Stomach (tissue), 19 donors: ENCODE measurements at places on chromosomes 7 and 10. TPM values are rescaled to one million over a fixed set of nuclear protein-coding genes. Genes with fewer than 3 reads are reported as not detected.
A peak's percentile ranks its signal among the peaks of the same experiment; 100 is the strongest.

LOXL4 gene
- polyA plus RNA-seq = 1.4 TPM

IFIT1B gene
- polyA plus RNA-seq = not detected

ZNF746 gene
- polyA plus RNA-seq = 5.5 TPM

DNA sequence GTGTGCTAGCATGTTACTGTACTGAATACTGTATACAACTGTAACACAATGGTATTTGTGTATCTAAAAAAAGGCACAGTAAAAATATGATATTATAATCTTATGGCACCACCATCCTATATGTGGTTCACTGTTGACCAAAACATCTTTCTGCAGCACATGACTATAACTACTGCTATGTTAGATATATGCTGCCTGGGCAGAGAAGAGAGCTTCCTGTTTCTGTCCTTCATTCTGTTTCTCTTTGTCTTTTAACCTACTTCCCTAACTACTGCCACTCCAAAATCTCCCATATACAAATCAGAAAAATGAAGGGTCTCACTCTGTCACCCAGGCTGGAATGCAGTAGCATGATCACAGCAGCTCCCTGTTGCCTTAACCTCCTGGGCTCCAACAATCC, 8.8 kb upstream of the FGL2 start:
- no peaks in the 10 kb centered on the region for H3K4me1 ChIP-seq
- peaks cover 4% of the 10 kb centered on the region for H3K36me3 ChIP-seq
- H3K4me3 ChIP-seq = no peak overlapping the region
- H3K27ac ChIP-seq = no peak overlapping the region
- no peak for DNase-seq

- no peak for DNase-seq
- no peak overlapping the region for H3K27ac ChIP-seq
- H3K36me3 ChIP-seq = no peaks in the 10 kb centered on the region
- H3K4me3 ChIP-seq = no peak overlapping the region
- H3K4me1 ChIP-seq = no peaks in the 10 kb centered on the region
Observed at GRCh38 chr10:79007421-79008319, 61.1 kb upstream of the ZMIZ1 start.

ICA1 gene
- 45.1 TPM for polyA plus RNA-seq

VTI1A gene
- 10.7 TPM for polyA plus RNA-seq

- no peak for DNase-seq
- H3K27ac ChIP-seq = peak overlapping the region; percentile 98
- H3K36me3 ChIP-seq = no peaks in the 10 kb centered on the region
- peaks cover 52% of the 10 kb centered on the region for H3K4me1 ChIP-seq
- H3K4me3 ChIP-seq = peak overlapping the region; percentile 93
- H3K27me3 ChIP-seq = no peaks in the 10 kb centered on the region
Observed at GRCh38 chr10:103967448-103968071, 620 bp downstream of the SLK start.

CCDC3 gene
- 11.0 TPM for polyA plus RNA-seq

CPN1 gene
- not detected for polyA plus RNA-seq

DNA sequence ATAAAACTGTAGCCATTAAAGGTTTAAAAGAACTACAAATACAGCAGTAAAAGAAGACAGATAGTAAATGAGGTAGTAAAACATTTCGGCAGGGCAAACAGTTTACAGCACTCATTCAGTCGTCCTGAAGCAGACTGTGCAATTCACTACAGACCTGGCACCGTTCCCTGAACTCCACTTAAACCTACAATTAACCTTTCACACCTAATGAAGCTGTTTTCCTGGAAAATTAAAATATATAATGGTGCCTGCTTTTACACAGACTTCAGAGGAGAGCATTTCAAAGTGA, 335.3 kb downstream of the GFRA1 start:
- H3K27ac ChIP-seq = no peak overlapping the region
- H3K4me3 ChIP-seq = no peak overlapping the region
- H3K27me3 ChIP-seq = no peaks in the 10 kb centered on the region
- DNase-seq = peak; percentile 20
- no peaks in the 10 kb centered on the region for H3K36me3 ChIP-seq
- H3K4me1 ChIP-seq = no peaks in the 10 kb centered on the region

DNA sequence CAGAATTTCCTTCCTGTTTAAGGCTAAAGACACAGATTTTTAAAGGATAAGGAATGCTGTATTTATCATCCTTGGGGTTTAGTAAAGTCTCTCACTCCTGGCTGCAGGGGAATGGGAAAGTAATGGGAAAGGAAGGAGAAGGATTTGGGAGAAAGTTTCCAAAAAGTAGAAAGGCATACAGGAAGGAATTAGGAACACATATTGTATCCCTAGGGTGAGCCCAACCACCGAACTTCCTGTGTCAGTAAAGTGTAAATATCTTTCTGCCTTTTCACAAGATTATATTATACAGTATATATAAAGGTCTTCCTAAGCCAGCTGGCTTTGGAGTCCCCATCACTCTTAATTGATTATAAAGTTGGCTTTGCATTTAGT, 12.0 kb upstream of the UBE2D1 start:
- H3K27ac ChIP-seq = no peak overlapping the region
- DNase-seq = no peak
- peaks cover 4% of the 10 kb centered on the region for H3K27me3 ChIP-seq
- H3K36me3 ChIP-seq = no peaks in the 10 kb centered on the region
- H3K4me1 ChIP-seq = no peaks in the 10 kb centered on the region

GRCh38 chr7:112622159-112622715, 141.4 kb downstream of the LSMEM1 start:
- H3K27me3 ChIP-seq = no peaks in the 10 kb centered on the region
- no peak overlapping the region for H3K27ac ChIP-seq
- no peak for DNase-seq
- H3K4me1 ChIP-seq = no peaks in the 10 kb centered on the region

DNA sequence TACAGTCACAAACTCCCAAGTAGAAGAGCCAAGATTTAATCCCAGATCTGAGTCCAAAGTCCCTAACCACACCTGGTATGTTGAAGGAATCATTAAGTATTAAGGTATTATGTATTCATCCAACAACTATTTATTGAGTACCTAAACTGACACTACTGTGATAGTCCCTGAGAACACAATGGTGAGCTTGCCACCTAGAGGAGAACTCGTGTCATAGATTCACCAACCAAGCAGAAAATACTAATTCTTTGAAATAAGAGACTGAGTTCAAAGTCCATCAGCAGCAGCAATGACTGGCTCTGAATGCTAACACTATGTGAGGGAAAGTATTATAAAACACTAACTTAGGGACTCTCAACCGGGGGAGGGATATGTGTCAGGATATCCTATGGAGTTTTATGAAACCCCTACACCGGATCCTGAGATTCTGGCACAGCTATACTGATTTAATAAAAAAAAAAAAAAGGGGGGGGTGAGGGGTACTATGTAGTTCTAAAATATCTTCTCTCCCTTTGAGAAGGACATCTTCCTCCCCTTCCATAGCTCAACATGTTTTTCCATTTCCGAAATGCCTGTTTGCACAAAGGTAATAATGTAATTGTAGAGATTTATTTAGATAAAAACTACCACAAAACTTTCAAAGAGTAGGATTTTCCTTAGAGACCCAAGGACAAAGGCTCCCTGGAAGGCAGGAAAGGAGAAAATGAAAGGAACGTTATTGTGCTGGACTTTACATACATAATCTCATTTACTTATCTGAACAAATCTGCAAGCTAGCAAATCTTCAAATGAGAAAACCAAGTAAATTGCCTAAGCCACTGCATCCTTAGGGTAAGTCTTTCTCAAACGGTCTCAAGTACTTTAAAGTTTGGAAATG, 1.6 kb downstream of the NCOA4 start:
- H3K36me3 ChIP-seq = no peaks in the 10 kb centered on the region
- peak; percentile 88 for DNase-seq
- H3K27me3 ChIP-seq = no peaks in the 10 kb centered on the region
- H3K4me1 ChIP-seq = peaks cover 93% of the 10 kb centered on the region
- peak overlapping the region; percentile 88 for H3K4me3 ChIP-seq
- peak overlapping the region; percentile 94 for H3K27ac ChIP-seq

DNA sequence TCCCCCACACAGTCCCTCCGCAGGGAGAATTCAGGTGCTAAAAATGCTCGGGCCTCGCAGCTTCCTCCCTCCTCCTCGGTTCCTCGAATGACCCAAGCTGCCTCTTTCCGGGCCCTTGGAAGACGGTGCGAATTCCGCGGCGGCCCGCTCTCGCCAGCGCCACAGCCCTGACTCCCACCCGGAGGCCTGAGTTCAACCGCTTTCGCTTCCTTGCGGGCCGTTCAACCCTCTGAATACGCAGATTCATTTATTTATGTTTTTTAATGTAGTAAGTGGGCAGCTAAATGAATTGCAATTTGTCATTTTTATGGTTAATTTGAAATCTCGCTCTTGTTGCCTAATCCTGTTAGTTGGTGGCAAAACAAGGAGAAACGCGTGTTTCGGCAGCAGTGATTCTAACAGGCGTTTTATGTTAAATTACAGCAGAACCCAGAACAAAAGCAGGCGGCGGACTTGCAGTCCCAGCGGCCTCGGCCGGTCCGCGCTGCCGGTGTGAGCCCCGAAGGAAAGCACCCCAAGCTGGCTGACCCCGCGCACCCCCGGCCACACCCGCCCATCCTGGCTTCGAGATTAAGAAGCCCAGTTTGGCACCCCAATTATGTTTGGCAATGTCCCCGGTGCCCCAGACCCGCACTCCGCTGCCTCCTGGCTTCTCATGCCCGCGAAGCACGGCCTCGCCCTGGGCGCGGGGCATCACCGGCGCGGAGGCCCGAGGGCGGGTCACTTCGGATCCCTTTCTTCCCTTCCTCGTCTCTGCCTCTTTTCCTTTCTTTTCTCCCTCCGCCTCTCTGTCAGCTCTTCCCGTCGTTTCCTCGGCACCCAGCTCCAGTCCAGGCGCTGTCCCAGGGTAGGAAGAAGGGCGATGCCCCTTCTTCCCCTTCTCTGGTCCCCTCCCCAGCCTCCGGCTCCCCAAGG, 75.9 kb downstream of the INSIG1 start:
- peak; percentile 25 for DNase-seq
- peak overlapping the region; percentile 38 for H3K4me3 ChIP-seq
- H3K27ac ChIP-seq = no peak overlapping the region
- peaks cover 83% of the 10 kb centered on the region for H3K27me3 ChIP-seq
- H3K4me1 ChIP-seq = peaks cover 51% of the 10 kb centered on the region

NFE2L3 gene
- polyA plus RNA-seq = 2.2 TPM

DNA sequence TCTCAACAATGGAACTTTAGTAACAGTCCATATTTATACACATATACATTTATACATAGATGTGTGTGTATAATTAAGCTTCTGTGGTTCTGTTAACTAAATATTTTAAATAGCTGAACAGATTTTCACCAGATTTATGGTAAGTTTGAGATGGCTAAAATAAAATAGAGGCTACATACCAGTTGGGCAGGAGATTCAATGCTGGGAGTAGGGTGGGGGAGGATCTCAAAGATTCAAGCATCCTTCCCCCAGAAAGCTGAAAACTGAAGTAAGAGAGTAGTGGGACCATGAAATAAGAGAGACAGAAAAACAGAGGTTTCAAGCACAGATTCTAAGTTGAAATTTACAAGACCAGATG, 14.0 kb downstream of the LRRC17 start:
- H3K4me3 ChIP-seq = no peak overlapping the region
- DNase-seq = no peak
- no peaks in the 10 kb centered on the region for H3K36me3 ChIP-seq
- H3K27me3 ChIP-seq = no peaks in the 10 kb centered on the region
- no peak overlapping the region for H3K27ac ChIP-seq
- H3K4me1 ChIP-seq = peaks cover 24% of the 10 kb centered on the region

- no peaks in the 10 kb centered on the region for H3K4me1 ChIP-seq
- H3K4me3 ChIP-seq = no peak overlapping the region
- DNase-seq = no peak
- H3K27ac ChIP-seq = no peak overlapping the region
Observed at GRCh38 chr10:88592906-88593305, 6.3 kb downstream of the LIPJ start.

DNA sequence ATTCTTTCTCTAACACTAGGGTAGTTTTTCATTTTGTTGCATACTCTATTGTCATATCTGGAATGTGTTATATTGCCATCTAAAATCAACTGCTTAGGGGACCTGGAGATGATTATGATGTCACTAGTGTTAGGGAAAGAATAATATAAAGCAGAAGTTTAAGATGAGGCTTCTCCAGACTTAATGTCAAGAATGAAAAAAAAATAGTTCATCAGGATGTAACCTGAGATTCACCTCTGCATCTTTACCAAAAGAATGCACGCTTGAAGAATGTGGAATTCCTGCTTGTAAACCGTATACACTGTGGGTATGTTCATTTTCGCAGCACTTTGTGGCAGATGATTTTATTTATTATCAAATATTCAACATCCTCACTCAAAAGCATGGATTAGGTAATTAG, 184.6 kb downstream of the ST7 start:
- H3K27ac ChIP-seq = no peak overlapping the region
- no peaks in the 10 kb centered on the region for H3K36me3 ChIP-seq
- H3K4me3 ChIP-seq = no peak overlapping the region

DNA sequence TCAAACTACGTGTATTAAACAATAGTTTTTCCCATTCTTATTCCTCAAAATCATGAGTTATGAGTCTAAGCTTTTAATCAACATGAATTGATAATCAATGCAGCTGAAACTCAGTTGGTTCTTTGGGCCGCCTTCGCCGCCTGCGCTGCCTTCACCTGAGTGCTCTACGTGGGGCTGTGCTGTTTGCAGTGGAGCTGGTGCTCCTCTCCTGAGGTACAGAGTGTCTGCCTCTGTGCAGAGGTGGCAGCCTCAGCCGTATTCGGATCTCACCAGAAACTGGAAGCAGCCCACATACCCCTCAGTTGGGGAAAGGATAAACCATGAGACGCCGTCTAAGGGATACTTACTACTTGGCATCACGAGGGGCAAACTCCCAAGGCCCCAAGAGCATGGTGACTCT, 15.5 kb downstream of the NOM1 start:
- DNase-seq = no peak
- H3K27me3 ChIP-seq = no peaks in the 10 kb centered on the region
- H3K4me1 ChIP-seq = no peaks in the 10 kb centered on the region
- H3K27ac ChIP-seq = no peak overlapping the region

DNA sequence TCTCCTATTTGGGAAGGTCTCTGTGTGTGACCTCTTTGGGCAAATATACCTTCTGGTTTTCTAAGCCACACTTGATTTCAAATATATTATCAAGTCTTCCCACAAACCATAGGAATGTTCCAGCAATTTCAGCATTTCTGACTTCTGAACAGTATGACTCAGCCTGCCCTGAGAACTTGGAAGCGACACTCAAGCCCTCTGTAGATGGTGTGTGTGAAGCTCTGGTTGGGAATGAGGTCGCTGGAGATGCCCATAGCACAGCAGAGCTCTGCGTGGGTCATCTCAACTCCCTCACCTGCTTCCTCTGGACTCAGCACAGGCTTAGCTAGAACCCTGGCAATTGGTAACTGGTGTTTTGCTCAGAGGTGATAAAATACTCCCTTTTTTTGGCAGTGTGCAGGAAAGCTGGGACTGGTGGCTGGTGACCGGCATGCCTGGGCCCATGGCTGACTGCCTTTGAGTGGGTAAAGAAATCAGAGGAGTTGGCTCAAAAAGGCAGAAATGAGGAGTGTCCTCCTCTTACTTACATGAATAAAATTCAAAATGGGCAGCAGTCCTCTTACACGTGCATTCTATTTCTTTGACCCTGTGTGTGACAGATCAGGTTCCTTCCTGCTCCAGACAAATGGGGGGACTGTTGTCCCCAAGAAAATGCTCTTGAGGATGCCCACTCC, 87.5 kb upstream of the NRP1 start:
- H3K4me3 ChIP-seq = no peak overlapping the region
- no peaks in the 10 kb centered on the region for H3K36me3 ChIP-seq
- no peak for DNase-seq
- H3K27ac ChIP-seq = no peak overlapping the region
- no peaks in the 10 kb centered on the region for H3K4me1 ChIP-seq
- H3K27me3 ChIP-seq = no peaks in the 10 kb centered on the region
